ENCODE measurements at places on chromosomes 11 and 22.
A peak's percentile ranks its signal among the peaks of the same experiment; 100 is the strongest.

- no peak for DNase-seq
- H3K27ac ChIP-seq = no peak overlapping the region
- no peaks in the 10 kb centered on the region for H3K36me3 ChIP-seq
- H3K4me3 ChIP-seq = no peak overlapping the region
- no peaks in the 10 kb centered on the region for H3K4me1 ChIP-seq
- H3K27me3 ChIP-seq = peaks cover 2% of the 10 kb centered on the region
Measured at GRCh38 chr11:110491577-110492320, 62.0 kb downstream of the FDX1 start.

DNA sequence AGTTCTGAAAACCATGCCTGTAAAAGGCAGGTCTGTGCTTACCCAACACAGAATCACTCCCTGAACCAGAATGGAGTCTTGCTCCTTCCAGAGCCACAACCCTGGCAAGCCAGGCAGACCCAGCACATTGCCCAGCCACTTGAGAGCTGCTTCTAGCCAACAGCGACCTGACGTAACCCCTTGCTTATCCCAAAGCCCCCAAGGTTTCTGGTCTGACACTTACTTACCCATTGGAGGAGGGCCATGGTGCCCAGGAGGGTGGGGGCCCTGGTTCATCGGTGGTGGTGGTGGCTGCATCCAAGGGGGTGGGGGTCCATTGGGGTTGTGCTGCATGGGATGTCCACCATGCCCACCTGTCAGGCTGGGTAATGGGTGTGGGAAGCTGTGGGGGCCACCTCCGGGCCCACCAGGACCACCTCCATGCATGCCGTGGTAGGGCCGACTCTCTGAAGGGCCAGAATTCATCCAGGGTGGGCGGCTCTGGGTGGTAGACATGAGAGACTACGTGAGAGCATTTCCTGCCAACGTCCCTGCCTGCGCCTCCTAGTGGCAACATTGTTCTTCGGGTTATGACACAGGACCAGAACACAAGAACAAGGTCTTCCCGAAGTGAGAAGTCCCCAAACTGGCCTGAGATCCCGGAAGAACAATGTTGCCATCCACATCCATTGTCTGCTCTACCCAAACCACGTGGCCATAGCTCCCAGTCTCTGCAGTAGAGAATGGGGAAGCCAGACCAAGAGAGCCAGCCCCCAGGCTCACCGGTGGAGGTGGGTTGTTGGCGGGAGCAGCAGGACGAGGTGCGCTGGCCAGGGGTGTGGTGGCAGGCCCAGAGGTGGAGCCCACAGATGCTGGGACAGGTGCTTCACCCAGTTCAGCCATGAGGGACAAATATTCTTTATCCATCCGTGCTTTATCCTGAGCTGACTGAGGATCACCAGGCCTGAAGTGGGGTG, 7.8 kb upstream of the PYGM start:
- peaks cover 66% of the 10 kb centered on the region for H3K4me1 ChIP-seq
- DNase-seq = peak; percentile 65
- H3K27ac ChIP-seq = peak overlapping the region; percentile 74
- no peaks in the 10 kb centered on the region for H3K27me3 ChIP-seq

DNA sequence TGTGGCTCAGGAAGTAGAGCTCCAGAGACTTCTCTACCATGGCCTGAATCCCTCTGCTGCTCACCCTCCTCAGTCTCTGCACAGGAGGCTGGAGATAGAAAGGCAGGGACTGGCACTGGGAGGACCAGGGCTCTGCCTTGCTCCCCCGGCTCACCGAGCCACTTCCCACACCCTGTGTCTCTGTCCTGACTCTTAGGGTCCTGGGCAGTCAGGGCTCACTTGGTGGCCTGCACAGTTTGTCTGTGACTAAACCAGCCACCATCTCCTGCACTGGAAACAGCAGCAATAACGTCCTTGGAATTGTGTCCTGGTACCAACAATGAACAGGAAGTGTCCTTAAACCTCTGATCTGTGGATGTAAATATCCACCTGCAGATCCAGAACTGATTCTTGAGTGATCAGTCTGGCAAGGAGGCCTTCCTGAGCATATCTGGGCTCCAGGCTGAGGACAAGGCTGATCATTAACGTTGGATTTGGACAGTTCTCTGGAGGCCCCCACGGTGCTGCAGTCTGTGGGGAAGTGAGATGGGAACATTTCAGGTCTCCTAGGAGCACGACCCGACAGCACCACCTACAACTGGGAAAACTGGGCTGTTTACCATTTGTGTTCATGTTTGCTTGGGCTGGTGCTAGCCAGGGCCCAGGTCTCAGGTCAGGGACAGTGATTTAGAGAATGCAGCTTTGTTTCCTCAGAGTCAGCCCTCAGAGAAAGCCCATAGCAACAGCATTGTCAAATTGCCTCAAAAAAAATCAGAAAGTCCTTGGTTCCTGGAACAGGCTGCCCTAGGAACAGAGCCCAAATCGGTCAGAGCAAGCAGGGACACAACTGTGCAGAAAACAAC, 82.5 kb downstream of the ZNF280B start:
- no peaks in the 10 kb centered on the region for H3K36me3 ChIP-seq
- H3K4me1 ChIP-seq = peaks cover 2% of the 10 kb centered on the region
- no peak for DNase-seq
- peaks cover 10% of the 10 kb centered on the region for H3K27me3 ChIP-seq

DNA sequence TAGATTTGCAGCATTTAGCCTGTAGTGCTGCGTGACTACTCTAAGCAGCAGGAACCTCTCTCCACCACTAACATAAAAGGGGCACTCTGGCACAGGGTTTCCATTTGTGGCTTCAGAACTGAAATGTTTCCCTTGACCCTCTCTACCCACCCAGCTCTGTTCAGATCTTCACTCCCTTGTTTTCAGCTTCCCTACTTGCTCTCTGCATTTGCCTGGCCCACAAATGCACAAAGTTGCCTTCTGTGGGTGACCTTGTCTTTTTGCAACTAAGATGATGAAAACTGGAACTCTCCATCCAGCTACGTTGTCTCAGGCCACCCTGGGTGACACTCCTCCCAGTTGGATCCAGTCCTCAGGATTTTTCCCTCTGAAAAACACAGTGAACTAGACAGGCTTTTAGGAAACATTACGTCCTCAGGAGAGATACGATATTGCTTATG, 19.8 kb upstream of the PSMA1 start:
- H3K4me3 ChIP-seq = no peak overlapping the region
- DNase-seq = no peak
- H3K36me3 ChIP-seq = peaks cover 29% of the 10 kb centered on the region
- no peak overlapping the region for H3K27ac ChIP-seq
- H3K27me3 ChIP-seq = no peaks in the 10 kb centered on the region
- peaks cover 38% of the 10 kb centered on the region for H3K4me1 ChIP-seq

DNA sequence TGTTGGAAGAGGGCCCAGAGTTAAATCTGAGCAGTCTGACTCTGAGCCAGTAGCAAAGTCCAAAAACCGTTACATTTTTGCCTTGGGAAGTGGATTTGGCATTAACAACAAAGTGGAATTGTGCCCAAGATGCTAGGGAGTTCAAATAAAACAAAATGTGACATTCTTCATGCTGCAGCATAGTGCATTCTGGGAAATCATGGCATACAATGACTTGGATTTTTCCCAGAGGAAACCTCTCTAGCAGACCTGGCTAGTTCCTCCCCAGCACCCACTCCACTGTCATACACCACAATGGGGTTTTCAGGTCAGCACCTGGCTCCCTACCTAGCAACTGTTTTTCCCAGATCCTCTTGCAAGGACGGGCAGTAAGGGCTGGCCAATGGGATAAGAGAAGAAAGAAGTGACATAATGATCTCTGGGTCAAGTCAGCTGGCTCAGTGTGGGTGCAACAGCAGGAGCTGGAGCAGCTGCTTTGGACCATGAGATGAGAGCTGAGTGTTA, 24.8 kb upstream of the CYB5R3 start:
- H3K4me1 ChIP-seq = peaks cover 12% of the 10 kb centered on the region
- H3K36me3 ChIP-seq = no peaks in the 10 kb centered on the region
- no peak overlapping the region for H3K27ac ChIP-seq
- peaks cover 7% of the 10 kb centered on the region for H3K27me3 ChIP-seq
- H3K4me3 ChIP-seq = no peak overlapping the region

DNA sequence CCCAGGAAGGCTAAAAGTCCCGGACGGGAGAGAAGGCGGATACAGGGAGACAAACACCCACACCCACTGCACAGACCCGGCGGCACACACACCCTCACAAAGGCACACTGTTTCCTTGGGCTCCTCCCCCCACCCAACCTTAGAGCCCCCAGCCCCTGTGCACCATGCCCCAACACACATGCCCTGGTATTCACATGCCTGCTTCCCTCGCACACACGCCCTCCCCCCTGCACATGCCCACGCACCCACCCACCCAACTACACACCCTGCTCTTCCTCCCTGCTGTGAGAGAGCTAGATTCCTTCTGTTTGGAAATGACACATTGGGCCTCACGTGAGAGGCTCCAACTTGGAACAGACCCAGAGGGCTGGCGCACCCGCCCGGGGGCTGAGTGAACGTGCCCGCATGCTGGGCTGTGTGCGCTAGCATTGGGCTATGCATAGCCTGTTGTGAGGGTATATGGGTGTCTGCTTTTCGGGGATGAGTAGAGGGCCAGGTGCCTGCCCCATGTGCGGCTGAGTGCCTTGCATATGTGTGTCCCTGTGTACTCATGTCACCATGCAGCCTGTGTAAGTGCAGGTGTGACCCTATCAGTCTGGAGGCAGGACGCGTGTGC, 518 bp upstream of the CHRM1 start:
- no peak overlapping the region for H3K4me3 ChIP-seq
- peaks cover 62% of the 10 kb centered on the region for H3K27me3 ChIP-seq
- peaks cover 7% of the 10 kb centered on the region for H3K4me1 ChIP-seq

DNA sequence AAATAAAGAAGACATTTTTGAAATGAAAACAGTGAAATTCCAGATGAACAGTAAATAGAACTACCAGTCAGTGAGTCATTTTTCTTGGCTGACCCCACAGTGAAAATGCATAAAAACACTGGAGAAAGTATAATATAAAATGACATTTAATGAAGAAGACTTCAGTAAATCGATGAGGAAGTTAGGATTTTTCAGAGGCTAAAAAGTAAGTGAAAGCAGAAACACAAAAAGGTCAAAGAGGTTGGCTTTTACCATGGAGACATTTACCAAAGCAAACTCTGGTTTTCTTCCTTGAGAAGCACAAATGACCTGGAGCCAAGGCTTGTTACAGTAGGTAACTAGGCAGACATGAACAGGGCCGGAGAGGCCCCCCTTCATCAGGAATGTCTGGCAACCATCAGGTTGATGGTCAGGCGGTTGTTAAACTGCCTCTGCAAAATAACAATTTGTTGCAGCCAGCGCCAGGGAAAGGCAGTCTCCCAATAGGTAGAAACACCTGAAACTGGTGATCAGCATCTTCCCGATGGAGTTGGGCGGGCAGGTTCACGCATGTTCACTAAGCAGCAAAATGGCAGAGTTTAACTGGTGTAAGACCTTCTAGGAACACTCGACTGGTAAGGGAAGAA, 16.7 kb upstream of the TMEM123 start:
- no peak overlapping the region for H3K27ac ChIP-seq
- peak overlapping the region; percentile 69 for H3K4me3 ChIP-seq

DNA sequence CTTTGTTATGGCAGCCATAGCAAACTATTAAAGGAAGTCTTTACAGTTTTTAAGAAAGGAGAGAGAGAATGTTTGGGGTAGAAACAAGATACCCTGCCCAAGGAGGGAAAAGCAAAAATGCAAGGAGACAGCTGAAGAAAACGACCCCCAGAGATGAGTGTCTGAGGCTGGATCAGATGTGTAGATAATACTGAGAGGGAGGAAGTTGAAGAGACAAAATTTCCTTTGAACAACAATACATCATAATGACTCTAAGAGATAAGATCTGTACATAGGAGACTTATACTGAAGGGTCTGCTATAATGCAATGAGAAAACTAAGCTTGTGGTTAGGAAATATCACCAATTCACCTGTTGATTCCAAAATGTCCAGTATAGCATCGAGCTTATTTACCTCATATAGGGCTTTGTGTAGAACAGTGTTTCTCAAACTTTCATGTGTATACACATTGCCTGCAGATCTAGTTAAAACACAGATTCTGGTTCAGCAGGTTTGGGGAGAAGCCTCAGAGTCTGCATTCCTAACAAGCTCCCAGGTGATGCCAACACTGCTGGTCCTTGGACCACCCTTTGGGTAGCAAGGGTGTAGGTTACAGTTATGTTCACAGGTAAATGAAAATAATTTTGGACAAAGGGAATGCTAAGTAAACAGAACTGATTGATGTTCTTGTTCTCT, 5.8 kb upstream of the CEP295 start:
- peaks cover 45% of the 10 kb centered on the region for H3K4me1 ChIP-seq
- peak overlapping the region; percentile 14 for H3K27ac ChIP-seq
- no peak overlapping the region for H3K4me3 ChIP-seq
- DNase-seq = no peak
- H3K36me3 ChIP-seq = no peaks in the 10 kb centered on the region
- H3K27me3 ChIP-seq = no peaks in the 10 kb centered on the region

- no peak overlapping the region for H3K4me3 ChIP-seq
- H3K27ac ChIP-seq = no peak overlapping the region
- H3K4me1 ChIP-seq = no peaks in the 10 kb centered on the region
- no peaks in the 10 kb centered on the region for H3K27me3 ChIP-seq
- no peaks in the 10 kb centered on the region for H3K36me3 ChIP-seq
Measured at GRCh38 chr11:120784566-120785251, 239.2 kb upstream of the TBCEL start.

DNA sequence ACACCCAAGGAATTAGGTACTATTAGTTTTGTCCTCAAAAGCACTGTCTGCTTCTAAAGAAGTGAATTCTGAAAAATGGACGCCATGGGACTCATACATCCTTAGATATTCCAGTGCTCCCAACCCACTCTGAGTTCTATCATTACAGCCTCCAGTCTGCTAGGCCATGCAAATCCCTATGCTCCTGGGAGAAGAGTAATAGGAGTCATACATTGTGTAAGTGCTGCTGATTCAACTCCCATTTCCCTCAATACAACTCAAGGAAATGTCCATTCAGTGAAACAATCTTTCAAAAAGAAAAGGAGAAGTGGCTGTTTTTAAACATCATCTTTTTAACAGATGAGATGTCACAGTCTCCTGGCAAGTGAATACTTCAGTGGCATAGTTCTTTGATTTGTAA, 590.2 kb upstream of the LRRC4C start:
- H3K4me3 ChIP-seq = no peak overlapping the region
- DNase-seq = no peak
- H3K27ac ChIP-seq = no peak overlapping the region
- H3K36me3 ChIP-seq = no peaks in the 10 kb centered on the region

DNA sequence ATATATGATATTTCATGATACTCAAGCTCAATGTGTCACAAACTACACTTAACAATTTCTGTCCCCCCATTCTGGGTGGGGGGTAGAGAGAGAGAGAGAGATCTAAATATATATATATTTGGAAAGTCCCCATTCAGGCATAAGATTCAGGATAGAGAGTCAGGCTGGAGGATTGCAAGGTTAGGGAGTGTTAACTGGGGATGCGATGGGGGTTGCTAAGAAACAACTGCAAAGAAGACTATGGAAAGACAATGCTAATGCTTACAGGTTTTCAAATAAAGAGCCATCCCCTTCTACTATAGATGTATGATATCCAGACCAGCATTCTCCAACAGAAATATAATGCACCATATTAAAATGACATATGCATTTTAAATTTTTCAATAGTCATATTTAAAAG, 79.2 kb upstream of the OR5AK2 start:
- H3K4me3 ChIP-seq = no peak overlapping the region
- no peaks in the 10 kb centered on the region for H3K4me1 ChIP-seq
- H3K27me3 ChIP-seq = no peaks in the 10 kb centered on the region
- no peaks in the 10 kb centered on the region for H3K36me3 ChIP-seq
- no peak overlapping the region for H3K27ac ChIP-seq
